ENCODE measurements at places on chromosomes 5 and 9. TPM values are rescaled to one million over a fixed set of nuclear protein-coding genes. Genes with fewer than 3 reads are reported as not detected.

- DNase-seq = no peak
Measured at GRCh38 chr9:114287763-114288192, 35.1 kb upstream of the ORM1 start.

- DNase-seq = no peak
Measured at GRCh38 chr9:71931166-71931565, 19.7 kb downstream of the C9orf85 start.

- peak; percentile 58 for DNase-seq
Measured at GRCh38 chr9:94951324-94952135, 225.0 kb downstream of the AOPEP start.

GRCh38 chr9:2477755-2478154 is 143.8 kb upstream of the VLDLR start:
- DNase-seq = no peak

- DNase-seq = no peak
Measured at GRCh38 chr9:36928210-36928609, 105.9 kb downstream of the PAX5 start.

DNA sequence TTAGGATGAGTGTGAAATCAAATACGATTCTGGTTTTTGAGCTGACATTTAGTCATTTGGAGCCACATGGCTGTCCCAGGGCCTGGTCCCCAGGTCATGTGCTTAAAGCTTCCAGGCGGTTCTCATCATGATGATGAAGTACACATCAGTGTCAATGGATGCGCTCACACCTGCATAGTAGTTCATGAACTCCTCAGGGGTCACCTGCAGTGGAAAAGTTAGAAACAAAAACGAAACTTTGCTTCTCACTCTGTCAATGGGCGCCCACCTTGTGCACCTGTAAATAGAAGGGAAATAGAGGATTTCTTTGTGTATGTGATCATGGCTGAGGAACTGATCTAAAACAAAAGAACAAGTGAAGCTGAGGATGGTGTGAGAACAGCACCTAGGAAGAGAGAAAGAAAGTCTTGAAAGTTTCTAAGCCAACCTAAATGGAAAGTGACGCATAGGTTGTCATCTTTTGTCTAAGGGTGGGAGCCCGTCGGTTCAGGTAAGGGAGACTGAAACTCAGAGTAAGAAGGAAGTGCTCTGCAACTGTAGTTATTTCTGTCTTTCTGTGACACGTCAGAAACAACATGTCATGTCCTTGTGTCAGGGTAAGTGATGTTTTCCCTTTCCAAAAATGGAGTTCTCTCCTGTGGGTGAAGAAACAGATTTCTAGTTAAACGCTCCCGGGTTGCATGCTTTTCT is 33.8 kb downstream of the CAPSL start:
- DNase-seq = no peak

GRCh38 chr9:123441769-123442168 is 85.8 kb downstream of the CRB2 start:
- DNase-seq = no peak

GRCh38 chr9:18849270-18849669 is 183.7 kb downstream of the SAXO1 start:
- no peak for DNase-seq

GRCh38 chr9:71306134-71306533 is 184.7 kb upstream of the TRPM3 start:
- no peak for DNase-seq

GRCh38 chr5:85479849-85480248 is 1095.2 kb upstream of the EDIL3 start:
- DNase-seq = no peak

GRCh38 chr9:124182741-124183140 is 75.0 kb upstream of the NEK6 start:
- DNase-seq = no peak

- no peak for DNase-seq
Measured at GRCh38 chr9:73174330-73174980, 22.8 kb downstream of the ANXA1 start.

DNA sequence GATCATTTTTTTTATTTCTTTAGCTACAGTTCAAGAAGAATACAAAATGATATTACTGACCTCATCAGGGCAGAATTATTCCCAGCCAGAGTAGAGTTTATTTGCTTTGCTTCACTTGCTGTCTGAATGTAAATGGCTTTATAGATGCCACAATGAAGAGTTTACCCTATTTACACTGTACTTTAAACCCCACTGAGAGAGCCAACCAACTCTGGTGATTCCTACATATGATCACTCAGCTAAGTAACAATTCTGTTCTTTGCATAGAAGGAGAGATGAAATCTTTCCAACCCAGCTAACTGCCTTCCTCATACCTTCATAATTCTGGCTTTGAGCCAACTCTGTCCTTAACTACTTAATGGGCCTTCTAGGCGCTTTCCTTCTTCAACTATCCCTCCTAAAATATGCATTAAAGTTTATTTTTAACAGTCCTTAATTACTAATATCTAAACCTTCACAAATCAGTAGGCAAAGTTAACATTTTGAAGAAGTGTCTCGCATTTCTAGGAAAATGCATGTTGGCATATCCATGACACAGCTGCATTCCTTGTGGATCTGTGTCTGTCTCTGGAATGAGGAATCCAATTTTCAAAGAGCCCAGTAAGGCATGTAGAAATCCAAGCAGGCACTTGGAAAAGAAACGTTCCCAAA is 284.8 kb upstream of the GRAMD2B start:
- peak; percentile 45 for DNase-seq

- no peak for DNase-seq
Measured at GRCh38 chr5:34978681-34979080, 49.3 kb downstream of the DNAJC21 start.

GRCh38 chr5:17735761-17736160 is 101.5 kb downstream of the TAF11L14 start:
- no peak for DNase-seq

- no peak for DNase-seq
Measured at GRCh38 chr9:114006931-114007691, 71.0 kb downstream of the AMBP start.

GRCh38 chr5:173919443-173919842 is 31.3 kb downstream of the CPEB4 start:
- no peak for DNase-seq

The EIF4E1B gene
- 0.05 TPM for polyA plus RNA-seq

The PLAC8L1 gene
- 0.24 TPM for polyA plus RNA-seq

The SHB gene
- 6.5 TPM for polyA plus RNA-seq

The GLDC gene
- polyA plus RNA-seq = 1.1 TPM

The BHMT2 gene
- polyA plus RNA-seq = 4.5 TPM

The FCHSD1 gene
- polyA plus RNA-seq = 3.6 TPM

Measured in muscle of back (tissue), 13 donors.